Activated CD4-positive, alpha-beta T cell treated with anti-CD3 and anti-CD28 coated beads for 48 hours (primary cell): ENCODE measurements at places on chromosomes 7 and 10.
A peak's percentile ranks its signal among the peaks of the same experiment; 100 is the strongest.

DNA sequence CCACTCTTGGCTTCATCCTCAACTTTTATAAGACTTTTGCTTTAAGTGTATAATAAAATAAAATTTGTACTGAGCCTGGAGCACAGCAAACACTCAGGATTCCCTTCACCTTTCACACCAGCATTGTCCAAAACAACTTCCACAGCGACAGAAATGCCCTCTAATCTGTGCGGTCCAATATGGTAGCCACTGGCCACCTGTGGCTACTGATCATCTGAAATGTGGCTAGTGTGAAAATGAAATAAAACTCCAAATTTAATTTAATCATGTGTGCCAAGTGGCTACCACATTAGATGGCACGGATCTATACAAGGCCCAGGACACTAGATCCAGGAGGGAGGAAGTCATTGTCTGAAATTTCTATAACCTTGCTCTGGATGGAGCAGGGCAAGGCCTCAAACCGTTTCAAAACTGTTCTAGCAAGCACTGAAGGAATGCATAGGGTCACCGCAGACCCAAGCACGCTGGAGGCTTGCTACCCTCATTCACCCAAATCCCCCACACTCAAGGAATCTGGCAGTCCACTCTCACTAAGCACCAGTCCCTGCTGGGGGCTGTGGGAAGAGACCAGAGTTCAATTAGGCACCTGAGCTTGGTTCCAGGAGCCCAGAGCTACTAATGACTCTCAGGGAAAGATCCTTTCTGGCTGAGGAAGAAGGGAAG is 6.3 kb upstream of the MYO1G start:
- no peak for DNase-seq

- no peak for DNase-seq
Measured at GRCh38 chr7:71507680-71508602, 376.0 kb downstream of the GALNT17 start.

GRCh38 chr10:89518876-89519842 is 16.2 kb downstream of the SLC16A12 start:
- no peak for DNase-seq

GRCh38 chr10:58335306-58336005 is 650 bp downstream of the UBE2D1 start:
- DNase-seq: peak; percentile 28

DNA sequence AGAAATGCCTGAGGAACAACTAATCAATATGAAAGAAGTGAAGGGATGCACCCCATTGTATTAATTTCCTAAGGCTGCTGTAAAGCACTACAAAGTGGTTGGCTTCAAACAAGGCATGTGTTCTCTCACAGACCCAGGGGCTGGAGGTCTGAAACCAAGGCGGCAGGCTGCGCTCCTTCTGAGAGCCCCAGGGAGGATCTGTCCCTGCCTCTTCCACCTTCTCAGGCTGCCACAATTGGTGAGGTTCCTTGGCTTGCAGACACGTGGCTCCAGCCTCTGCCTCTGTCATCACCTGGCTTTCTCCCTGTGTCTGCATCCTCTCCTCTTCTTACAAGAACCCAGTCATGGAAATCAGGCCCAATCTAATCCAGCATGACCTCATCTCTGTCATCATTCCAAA is 110.1 kb downstream of the TNS3 start:
- no peak for DNase-seq

DNA sequence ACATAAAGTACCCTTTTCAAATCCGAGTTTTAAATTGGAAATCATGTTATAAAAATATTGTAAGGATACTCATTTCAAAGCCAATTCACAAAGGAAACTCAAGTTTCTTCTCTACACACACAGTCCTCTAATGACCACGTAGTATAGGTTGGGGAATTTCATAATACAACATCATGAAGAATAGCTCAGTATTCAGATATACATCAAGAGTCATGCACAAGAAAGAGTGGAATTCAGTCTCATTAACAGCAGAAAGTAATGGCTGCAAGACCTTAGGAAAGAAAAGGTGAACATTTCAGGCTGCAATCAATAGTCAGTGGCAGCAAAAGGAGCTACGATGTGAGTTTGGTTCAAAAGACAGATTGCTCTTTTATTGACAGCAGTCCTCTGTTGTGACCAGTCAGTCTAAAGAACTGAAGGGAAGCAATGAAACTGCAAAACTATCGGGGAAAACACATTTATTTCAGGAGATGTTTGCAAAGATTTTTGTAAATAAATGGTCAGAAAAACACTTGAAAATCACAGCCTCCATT is 317.2 kb downstream of the IPMK start:
- DNase-seq: no peak

GRCh38 chr7:90266808-90267207 is 21.8 kb downstream of the CFAP69 start:
- no peak for DNase-seq

GRCh38 chr10:102537948-102538347 is 34.2 kb downstream of the SUFU start:
- DNase-seq: no peak
